Suppressor macrophage treated with lipopolysaccharide for 1 hour (primary cell): ENCODE measurements at places on chromosomes 13 and 19.

- no peak for DNase-seq
These were observed 373.0 kb upstream of the SLITRK1 start for GRCh38 chr13:84255226-84255797.

DNA sequence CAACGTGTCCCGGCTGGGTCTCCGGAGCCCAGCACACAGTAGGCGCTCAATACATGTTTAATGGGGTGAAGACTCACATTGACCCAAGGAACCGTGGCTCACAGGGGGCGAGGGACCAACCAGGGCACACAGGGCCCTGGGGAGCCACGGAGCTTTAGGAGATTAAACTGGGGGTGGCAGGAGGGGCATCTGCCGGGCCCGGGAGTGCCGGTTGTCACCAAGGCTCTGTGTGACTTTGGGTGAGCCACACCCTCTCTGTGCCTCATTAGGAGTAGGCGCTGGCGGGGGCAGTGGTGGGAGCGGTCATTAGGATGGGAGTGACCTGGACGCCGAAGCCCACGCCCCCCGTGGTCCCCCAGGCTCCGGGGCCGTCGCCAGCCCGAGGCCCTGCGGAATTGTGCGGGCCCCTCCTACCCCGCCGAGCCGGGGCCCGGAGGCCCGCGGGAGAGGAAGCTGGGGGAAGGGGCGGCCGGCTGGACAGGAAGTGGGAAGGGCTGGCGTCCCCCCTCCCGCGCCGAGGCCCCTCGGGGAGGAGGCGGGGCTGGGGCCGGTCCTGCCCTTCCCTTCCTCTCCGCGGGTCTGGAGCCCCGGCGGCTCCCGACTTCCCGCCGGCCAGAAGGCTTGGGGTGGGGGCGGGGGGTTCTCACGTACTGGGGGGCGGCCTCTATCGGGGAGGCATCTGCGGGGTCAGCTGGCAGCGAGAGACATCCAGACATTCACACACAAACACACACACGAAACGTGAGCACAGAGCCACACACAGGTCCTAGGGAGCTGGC is 1.8 kb upstream of the SSBP4 start:
- DNase-seq, result peak; percentile 76

- no peak for DNase-seq
These were observed 567.7 kb downstream of the GPC6 start for GRCh38 chr13:93794197-93794885.

DNA sequence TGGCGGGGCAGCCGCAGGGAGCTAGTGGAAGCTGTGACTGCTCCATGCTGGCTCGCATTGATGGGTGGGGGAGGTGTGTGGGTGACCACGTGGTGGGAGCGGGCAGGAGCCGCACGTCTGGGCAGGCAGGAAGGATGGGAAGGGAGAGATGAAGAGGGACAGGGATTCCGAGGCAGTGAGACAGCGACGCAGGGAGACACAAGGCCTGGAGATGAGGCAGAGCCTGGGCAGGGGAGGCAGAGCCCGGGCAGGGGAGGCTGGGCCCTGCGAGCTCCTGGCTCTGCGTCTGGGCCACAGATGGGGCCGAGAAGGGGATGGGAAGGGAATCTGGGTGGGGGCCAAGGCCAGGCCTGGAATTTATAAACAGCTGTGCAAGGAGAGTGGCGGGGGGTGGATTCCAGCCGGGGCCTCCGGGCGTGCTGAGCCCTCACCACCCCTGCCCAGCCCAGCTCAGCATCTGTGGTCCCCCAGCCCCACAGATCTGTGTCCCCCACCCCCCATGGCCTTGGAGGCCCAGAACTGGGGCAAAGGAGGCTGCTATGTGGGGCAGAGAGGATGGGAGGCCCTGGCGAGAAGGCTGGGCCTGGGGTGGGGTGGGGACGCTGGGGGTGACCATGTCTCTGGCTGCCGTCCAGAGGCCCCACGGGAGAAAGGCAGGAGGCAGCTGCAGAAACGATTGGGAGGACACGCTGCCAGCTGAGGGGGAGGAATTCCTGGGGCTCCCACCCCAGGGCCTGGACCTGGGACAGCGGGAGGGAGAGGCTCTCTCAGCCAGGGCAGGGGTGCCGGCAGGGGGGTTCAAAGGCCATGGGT is 6.0 kb downstream of the EHD2 start:
- no peak for DNase-seq

- DNase-seq, result no peak
These were observed 8.1 kb upstream of the ATG4D start for GRCh38 chr19:10535613-10536012.

DNA sequence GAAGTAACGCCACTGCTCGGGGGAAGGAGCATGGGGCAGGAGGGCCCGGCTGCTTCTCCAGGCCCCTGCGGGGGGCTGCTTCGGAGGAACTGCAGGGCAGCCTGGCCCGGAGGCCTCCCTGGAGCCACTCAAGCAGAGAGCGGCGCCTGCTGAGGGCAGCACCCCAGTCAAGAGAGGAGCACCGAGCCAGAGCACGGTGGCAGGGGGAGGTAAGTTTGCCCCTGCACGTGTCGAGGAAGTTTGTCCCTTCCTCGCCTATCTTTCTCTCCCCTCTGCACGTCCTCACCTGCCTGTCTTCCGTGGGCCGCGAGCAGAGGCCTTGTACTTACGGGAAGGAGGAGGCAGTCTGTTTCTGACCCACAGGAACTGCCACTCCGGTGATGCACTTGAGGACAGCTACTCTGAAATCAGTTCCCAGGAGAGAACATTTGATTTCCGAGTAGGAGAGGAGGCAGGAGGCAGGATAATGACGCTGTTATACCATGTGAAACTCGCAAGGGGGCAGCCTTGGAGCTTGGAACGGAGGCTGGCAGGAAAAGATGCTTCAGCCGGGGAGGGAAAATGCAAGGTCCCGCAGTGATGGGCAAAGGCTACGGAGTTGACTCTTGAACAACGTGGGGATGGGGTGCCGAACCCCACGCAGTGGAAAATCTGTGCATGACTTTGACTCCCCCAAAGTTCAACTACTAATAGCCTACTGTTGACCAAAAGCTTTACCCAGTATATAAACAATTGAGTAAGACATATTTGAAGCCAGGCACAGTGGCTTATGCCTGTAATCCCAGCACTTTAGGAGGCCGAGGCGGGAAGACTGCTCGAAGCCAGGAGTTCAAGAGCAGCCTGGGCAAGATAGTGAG is 5.0 kb downstream of the FFAR1 start:
- DNase-seq, result peak; percentile 92
